Placental pericyte (primary cell): ENCODE measurements at places on chromosomes 7 and 10. TPM values are rescaled to one million over a fixed set of nuclear protein-coding genes. Genes with fewer than 3 reads are reported as not detected.

Gene SSC4D
- total RNA-seq: 0.57 and 0.66 TPM in 2 replicates

Gene PIP
- not detected in 2 replicates for total RNA-seq

Gene AKR1C4
- not detected in 2 replicates for total RNA-seq

Gene CHAT
- total RNA-seq: not detected in 2 replicates

Gene CALHM3
- total RNA-seq: not detected in 2 replicates

Gene MOSPD3
- 7.0 and 9.0 TPM in 2 replicates for total RNA-seq

Gene UFSP1
- 8.8 and 9.3 TPM in 2 replicates for total RNA-seq

Gene GSDME
- total RNA-seq: 31.5 and 33.0 TPM in 2 replicates

Gene CLRN3
- not detected in 2 replicates for total RNA-seq

Gene TCF7L2
- total RNA-seq: 8.6 and 13.8 TPM in 2 replicates

Gene NCF1
- 0.29 TPM in 1 of 2 replicates, not detected in the other for total RNA-seq

Gene LIPJ
- not detected in 2 replicates for total RNA-seq

Gene DPP6
- total RNA-seq: under 0.01 TPM in 1 of 2 replicates, not detected in the other

Gene OR6V1
- total RNA-seq: not detected in 2 replicates

Gene DRGX
- total RNA-seq: not detected in 2 replicates

Gene NKX6-2
- not detected in 2 replicates for total RNA-seq

Gene OR9A2
- total RNA-seq: not detected in 2 replicates

Gene ETV1
- 19.3 and 52.7 TPM in 2 replicates for total RNA-seq

Gene BMI1
- 22.3 and 29.9 TPM in 2 replicates for total RNA-seq

Gene CLEC2L
- total RNA-seq: not detected in 2 replicates

Gene PALD1
- total RNA-seq: under 0.01 and 0.29 TPM in 2 replicates

Gene IRF5
- total RNA-seq: 0.44 TPM in 1 of 2 replicates, not detected in the other

Gene MPP7
- 0.14 TPM in 1 of 2 replicates, not detected in the other for total RNA-seq

Gene NEUROD6
- not detected in 2 replicates for total RNA-seq

Gene IQUB
- 0.57 and 0.66 TPM in 2 replicates for total RNA-seq

Gene NCOA4
- total RNA-seq: 161 and 189 TPM in 2 replicates

Gene MUC12
- 0.43 TPM in 1 of 2 replicates, not detected in the other for total RNA-seq

Gene CYP3A4
- not detected in 2 replicates for total RNA-seq

Gene PCLO
- total RNA-seq: under 0.01 and 0.14 TPM in 2 replicates

Gene ZNF746
- 21.9 and 33.6 TPM in 2 replicates for total RNA-seq

Gene NRF1
- 9.6 and 16.3 TPM in 2 replicates for total RNA-seq

Gene LDB1
- total RNA-seq: 55.8 and 72.9 TPM in 2 replicates

Gene IGF2BP3
- 88.4 and 180 TPM in 2 replicates for total RNA-seq

Gene STEAP1B
- 2.2 and 8.4 TPM in 2 replicates for total RNA-seq

Gene SLC26A3
- total RNA-seq: not detected in 2 replicates

Gene NPY4R2
- not detected in 2 replicates for total RNA-seq

Gene UCN3
- total RNA-seq: not detected in 2 replicates

Gene NKX2-3
- not detected in 2 replicates for total RNA-seq

Gene SLC26A5
- total RNA-seq: not detected in 2 replicates

Gene GNB2
- total RNA-seq: 152 and 165 TPM in 2 replicates

Gene CALHM1
- not detected in 2 replicates for total RNA-seq

Gene ACBD7
- total RNA-seq: 0.72 TPM in 1 of 2 replicates, not detected in the other

Gene PTF1A
- total RNA-seq: not detected in 2 replicates

Gene TMEM213
- not detected in 2 replicates for total RNA-seq

Gene PLXNA4
- under 0.01 and 1.9 TPM in 2 replicates for total RNA-seq
